Hematopoietic multipotent progenitor cell (in vitro differentiated cells): ENCODE measurements at places on chromosomes 7 and 10.

GRCh38 chr10:125911145-125911544 is 14.8 kb downstream of the FANK1 start:
- DNase-seq, result no peak

- DNase-seq, result no peak
Measured at GRCh38 chr10:78278058-78278404, 244.4 kb downstream of the RPS24 start.

DNA sequence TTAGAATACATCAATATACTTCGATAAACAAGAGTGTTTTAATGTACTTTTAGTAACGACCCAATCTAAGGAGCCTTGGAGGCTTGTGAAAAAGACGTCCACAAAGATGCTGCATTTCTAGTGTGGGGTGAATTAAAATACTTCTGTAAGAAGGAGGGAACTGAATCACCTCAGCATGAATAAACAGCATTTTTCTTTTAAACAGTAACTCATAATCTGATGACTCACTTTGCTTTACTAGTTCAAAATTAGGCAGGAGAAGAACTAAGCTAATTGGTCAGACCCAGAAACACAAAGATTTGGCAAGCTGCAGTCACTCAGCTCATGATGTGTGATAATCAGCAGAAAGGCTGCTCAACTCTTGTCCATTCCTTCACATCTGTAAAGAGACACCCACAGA is 24.2 kb downstream of the NCOA4 start:
- no peak for DNase-seq

- no peak for DNase-seq
Measured at GRCh38 chr7:135380351-135380750, 129.6 kb downstream of the CNOT4 start.

DNA sequence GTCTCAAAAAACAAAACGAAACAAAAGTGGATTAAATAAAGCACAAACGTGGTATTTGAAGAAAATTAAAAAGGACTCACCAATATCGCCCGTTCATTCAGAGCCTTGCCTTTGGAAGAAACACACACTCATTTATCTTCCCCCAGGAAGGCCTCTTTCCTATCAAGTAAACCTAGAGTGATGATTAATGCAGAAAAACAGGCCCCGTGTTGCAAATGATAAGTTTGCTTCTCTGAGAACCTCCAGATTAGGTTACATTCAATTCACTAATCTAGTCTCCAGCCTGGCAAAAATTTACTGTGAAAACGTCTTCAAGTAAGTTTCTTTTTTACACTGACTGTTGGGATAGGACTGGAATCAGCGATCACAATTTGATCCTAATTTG is 78.0 kb upstream of the C1GALT1 start:
- no peak for DNase-seq

GRCh38 chr10:29146311-29147100 is 142.4 kb upstream of the LYZL1 start:
- DNase-seq, result no peak

GRCh38 chr7:50590535-50590934 is 25.3 kb upstream of the DDC start:
- no peak for DNase-seq

- DNase-seq, result no peak
Measured at GRCh38 chr10:11678074-11678793, 63.9 kb upstream of the ECHDC3 start.

- no peak for DNase-seq
Measured at GRCh38 chr10:105063796-105064195, 422.7 kb downstream of the SORCS3 start.

- no peak for DNase-seq
Measured at GRCh38 chr10:62330213-62330612, 44.0 kb upstream of the ZNF365 start.

GRCh38 chr10:103804871-103805270 is 50.5 kb downstream of the SH3PXD2A start:
- DNase-seq, result no peak

DNA sequence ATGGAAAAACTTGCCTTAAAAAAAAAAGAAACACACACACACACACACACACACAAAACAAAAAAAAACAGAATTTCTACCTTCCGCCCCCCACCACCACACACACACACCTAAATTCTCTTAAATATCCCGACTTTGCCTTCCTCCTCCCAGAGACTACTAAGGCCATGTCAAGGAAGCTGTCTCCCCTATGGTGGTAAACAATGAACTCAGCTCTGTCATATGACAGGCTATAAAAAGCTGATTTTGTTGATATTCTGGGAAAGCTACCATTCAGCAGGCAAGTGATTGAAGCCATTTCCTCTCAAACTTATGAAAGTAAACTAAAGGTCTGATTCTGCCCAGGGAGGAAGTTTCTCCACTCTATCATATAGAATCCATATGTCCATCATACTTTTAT is 471.0 kb downstream of the GFRA1 start:
- no peak for DNase-seq

GRCh38 chr7:131183611-131184119 is 144.0 kb upstream of the MKLN1 start:
- no peak for DNase-seq

DNA sequence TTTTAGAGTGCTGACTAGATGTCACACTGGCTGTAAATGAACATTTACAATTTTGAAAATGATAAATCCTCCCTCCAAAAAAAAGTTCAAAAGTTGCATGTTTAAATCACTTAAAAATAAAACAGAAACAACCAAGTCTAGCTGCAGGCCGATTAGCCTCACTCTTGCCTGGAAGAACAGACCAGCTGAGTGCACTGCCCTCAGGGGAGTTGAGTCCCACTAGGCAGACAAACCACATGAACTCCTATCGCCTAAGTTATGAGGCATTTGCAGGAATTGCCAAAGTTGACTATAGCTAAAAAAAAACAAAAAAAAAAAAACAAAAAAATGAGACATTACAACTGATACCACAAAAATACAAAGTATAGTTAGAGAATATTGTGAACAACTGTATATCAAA is 510.0 kb downstream of the ANKRD7 start:
- no peak for DNase-seq

GRCh38 chr10:132961420-132961786 is 19.0 kb upstream of the CFAP46 start:
- DNase-seq, result no peak

GRCh38 chr7:155962968-155963300 is 150.7 kb upstream of the SHH start:
- DNase-seq, result no peak

DNA sequence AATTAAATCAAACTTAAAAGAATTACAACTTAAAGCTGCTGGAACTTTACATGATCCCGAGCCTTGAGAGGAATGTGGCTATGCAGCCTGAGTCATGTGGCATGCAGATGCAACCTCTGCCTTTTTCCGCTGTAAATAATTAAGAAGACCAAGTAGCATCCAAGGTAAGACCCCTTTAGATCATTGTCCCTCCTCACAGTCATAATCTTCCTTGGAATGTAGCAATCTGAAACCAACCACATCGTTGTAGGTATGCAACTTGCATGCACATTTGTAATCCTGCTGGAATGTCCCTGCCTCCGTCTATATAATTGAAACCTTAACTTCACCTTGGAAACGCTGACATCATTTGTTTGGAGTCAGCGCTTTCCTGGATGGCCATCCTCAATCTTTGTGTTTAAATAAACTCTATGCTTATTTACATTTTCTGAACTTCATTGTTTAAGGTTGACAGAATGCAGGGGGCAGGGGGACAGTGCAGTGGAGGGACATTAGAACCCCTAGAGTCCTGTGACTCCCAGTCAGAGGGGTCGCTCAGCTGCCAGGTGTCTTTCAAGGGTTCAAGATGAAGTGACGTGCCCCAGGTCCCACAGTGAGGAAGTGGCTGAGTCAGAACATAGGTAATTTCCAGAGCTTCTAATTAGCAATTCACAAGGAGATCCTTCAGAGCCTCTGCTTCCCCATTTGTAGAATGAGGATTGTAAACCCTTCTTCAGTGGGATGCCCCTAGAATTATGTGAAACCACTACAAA is 110.7 kb downstream of the RALA start:
- peak; percentile 14 for DNase-seq

DNA sequence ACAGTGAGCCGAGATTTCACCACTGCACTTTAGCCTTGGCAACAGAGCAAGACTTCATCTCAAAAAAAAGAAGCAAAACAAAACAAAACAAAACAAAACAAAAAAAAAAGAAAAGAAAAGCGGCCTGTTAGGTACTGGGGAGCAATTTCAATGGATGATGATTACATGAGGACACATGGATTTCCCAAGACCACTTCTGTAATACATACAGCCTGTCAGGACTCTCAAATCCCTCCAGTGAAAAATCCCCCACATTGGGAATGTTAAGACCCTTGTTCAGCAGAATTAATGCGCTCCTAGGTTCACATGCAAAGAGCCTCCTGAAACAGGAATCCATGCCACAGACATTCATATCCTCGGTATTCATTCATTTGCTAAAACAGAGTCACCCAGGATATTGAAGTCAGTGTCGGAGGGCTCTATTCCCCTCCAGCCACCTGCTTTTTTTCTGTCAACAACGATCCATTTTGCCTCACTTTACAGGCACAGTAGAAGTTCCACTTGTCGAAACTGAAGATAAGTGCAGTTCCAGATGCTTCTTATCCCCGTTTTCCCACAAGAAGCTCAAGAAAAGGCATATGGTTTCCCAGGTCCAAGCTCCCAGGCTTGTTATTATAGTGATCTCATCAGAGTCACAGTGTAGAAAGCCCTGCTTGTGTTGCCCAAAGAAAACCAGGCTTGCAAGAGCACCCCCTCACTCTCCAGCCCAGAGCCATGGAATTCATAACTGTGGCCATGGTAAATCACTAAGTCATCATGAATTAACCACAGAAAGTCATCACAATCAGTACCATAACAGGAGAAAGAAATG is 20.2 kb downstream of the SLC16A12 start:
- DNase-seq, result no peak

DNA sequence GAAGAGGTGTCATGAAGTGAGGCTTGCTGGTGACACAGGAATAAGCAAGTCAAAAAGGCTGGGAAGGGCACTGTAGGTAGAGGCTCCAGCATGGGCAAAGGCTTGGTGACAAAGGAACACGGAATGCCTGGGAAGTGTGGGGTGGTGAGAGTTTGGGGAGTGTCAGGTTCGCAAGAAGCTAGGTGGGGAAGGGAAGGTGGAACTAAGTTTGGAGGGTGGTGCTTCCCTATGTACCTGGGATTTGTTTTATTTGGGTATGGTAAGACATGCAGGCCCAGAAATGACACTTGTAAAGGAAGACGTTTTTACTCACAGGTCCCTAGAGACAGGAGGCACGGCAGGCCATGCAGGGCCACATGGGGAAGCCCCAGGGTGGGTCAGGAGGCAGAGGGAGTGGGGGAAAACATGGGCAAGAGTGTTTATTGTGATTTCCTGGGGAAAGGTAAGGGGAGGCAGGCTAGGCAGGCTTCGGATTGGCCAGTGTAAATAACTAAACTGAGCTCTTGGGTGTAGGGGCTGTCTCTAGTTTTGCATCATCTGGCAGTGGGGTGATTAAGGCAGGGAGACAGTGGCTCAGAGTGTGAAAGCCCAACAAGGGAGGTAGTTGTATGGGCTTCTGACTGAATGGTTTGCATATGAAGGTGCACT is 52.1 kb downstream of the SH2D4B start:
- DNase-seq, result no peak

- DNase-seq, result peak; percentile 14
Measured at GRCh38 chr7:119197877-119198527, 973.5 kb downstream of the ANKRD7 start.

- no peak for DNase-seq
Measured at GRCh38 chr7:87028636-87029035, 30.8 kb downstream of the ELAPOR2 start.

DNA sequence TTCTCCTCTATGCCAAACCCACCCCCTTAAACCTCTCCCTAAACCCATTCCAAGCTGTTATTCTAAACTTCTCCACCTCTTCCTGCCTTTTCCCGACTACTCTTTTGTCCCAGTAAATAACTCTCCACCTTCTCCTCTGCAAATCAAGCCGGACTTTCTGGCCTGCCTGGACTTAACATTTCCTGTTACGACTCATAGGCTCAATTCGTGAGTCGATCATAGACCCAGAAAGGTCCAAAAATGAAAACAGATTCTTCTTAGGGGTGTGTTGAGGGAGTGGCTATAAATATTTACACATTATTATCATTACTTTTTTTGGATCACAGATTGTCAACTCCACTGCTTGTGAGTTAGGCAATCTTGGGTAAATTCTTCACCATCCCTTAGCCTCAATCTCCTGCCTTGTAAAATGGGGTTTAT is 59.0 kb upstream of the HABP2 start:
- DNase-seq, result no peak

DNA sequence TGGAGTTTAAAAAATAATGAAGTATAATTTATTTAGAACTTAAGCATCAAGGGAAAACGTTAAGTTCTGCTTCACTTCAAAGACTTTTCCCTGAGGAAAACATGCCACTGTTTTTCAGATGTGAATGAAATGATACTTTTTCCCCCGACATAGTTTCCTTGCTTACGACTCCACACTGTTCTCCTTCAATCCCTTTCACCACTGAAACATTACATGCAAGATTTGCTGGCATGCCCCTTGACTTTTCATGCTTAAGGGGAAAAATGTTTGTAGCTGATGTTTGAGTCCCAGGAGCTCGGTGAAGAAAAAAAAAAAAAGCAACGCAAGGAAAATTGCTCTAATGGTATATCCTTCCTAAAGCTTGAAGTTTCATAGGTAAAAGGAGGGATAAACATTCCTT is 10.0 kb downstream of the GLI3 start:
- no peak for DNase-seq

DNA sequence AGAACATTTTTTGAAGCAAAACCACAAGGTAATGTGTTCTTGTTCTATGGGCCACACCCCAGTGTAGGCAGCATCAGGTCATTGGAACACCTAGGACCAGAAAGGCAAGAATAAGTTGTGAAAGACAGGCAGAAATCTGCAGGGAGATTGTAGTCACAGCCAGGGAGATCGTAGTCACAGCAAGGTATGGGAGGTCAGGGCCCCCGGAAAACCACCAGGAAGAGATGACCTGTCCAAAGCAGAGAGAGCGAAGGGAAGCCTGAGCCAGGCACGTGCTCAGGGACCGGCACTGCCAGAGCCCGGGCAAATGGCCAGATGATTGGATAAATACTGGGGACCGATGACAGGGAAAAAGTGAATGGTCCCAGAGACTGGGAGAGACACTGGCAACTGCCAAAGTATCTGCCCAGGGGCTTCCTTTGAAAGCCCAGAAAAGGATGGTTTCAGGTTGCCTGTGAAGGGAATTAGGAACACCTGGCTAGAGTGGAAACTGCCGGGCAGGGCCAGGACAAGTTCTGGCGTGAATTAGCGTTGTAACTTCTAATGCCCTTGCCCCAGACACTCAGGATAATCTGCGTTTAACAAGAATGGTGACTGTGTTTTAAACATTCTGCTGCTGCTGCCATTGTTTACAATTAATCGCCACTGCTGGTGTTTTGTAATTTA is 3.9 kb upstream of the NOBOX start:
- no peak for DNase-seq

DNA sequence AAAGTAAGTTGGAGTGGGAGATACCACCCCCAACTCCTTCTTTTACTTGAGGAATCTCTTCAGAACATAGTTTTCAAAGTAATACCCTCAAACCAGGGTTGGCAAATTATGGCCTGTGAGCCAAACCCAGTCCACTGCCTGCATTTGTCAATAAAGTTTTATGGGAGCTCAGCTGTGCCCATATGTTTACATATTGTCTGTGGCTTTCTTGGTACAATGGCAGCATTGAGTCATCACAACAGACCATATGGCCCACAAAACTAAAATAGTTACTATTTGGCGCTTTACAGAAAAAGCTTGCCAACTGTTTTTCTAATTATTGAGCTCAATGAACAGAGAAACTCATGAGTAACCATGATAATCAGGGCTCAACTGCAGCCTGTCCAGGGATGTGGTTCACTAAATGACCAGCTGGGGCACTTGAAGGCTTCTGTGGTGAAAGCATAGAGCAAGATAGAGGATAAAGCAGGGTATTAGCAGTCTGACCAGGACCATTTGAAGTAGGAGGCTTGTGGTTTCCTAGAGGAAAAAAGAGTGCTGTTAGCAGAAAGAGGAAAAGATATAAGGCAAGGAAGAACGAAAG is 196.0 kb upstream of the GRB10 start:
- DNase-seq, result no peak
